Urothelium cell line (cell line): ENCODE measurements at places on chromosomes 7 and 10.

DNA sequence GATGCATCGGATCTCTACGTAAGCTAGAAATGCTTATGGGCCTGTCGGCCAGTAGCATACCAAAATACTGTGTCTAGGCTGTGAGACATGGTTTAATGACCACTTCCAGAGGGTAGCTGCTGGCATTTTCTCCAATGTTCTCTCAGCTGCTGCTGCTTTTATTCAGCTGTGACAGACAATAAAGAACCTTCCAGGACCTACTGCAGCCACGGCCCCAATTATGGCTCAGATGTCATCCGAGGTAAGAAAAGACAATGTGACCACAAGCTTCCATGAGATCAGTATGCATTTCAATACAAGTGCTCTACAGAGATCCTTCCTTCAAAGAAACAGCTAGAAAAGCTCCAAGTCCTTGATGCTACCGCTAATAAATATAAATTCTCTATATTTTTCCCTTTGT is 256.2 kb downstream of the SDHAF3 start:
- DNase-seq = no peak

GRCh38 chr7:79298145-79298760 is 155.2 kb downstream of the MAGI2 start:
- peak; percentile 51 for DNase-seq

GRCh38 chr7:47902013-47902412 is 46.3 kb downstream of the PKD1L1 start:
- no peak for DNase-seq

DNA sequence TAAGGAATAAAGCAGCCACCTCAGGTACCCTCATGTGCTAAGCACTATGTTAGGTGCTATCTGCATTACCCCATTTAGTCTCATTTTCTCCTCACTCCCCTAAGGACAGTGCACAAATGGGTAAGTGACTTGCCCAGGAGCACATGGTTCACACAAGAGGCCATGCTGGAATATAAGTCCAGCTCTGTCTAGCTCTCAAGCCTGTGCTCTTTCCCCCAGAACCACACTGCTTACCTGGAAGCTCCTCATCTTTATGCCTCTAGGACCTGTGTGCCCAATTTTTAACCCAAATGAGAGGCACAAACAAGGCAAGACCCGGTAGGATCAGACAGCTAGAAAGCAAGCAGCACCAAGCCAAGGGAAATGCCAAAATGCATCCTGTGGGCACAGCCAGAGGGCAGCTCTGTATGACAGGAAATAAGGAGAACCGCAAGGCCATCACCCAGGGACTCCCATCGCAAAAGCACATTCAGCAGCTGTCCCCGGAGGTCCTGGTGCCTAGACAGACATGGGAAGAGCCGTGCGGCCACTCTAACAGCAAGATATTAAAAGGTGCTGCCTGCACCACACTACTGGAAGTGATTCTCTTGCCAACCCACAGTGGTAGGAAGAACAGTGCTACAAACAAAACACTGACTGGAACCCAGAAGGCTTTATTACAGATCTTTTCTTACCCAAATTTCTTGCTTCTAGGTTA is 88.1 kb downstream of the GSAP start:
- no peak for DNase-seq

- peak; percentile 66 for DNase-seq
These were observed 79.5 kb downstream of the AOAH start for GRCh38 chr7:36644625-36645422.

GRCh38 chr7:32941181-32941580 is 16.1 kb upstream of the FKBP9 start:
- no peak for DNase-seq

DNA sequence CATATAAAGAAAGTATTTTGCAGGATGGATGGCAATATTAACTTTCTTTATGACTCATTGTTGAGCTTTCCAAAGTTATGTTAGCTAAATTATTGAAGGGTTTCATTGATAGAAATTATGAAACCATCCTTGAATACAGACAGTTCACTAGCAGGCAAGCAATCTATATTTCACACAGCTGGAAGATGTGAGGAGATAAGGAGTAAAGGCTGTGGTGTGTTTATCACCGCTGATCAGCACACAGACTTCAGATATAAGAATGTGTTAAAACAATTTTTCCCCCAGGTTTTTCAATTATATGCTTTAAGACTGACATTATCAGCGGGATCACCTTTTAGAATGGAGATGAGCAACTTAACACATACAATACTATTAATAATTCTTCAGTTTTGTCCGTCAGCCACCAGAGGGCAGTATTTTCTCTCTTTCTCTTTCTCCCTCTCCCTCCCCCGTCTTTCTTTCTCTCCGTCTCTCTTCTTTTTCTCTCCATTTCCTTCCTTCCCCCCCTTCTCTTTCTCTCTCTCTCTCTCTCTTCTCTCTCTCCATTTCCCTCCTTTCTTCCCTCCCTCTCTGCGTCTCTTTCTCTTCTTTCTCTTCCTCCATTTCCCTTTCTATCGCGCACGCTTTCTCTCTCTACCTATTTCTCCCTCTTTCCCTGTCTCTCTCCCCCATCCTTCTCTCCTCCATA is 62.9 kb upstream of the FAM171A1 start:
- peak; percentile 50 for DNase-seq

DNA sequence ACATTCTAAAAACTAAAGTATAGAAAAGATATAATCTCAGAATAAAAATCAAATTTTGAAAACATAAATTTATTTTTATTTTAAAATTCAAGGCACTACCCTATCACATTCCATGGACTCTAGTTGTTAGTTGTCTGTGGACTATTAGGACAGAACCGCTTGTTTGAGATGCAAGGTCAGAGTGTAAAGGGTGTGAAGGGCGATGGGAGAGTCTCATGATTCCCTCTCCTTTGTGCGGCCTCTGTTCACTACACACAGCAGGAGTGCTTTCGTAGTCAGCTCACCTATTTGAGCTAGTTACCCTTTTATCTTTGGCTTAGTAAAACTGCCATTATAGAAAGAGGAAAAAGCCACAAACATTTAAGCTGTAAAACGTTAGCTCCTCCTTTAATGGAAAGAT is 189.8 kb upstream of the TEX47 start:
- no peak for DNase-seq

- DNase-seq = no peak
These were observed 414 bp downstream of the HOXA2 start for GRCh38 chr7:27101957-27102580.

DNA sequence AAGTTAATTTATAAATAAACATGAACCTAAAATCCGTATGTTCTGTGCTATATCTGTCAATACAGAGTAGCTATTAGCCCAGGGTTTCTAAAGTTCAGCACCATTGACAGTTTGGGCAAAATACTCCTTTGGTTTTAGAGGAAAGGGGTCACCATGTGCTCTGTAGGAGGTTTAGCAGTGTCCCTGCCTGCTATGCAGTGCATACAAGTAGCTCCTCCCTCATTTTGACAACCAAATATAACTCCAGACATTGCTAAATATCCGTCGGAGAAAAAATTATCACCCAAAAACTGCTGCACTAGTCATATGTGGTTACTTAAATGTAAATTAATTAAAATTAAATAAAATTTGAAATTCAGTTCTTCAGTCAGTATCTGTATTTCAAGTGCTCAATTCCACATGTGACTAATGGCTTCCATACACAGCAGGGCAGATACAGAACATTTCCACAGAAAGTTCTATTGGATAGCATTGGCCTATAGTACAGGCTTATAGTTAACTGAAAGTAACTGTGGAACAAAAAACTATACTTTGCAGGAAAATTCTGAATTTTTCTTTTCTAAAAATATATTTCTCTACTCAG is 6.4 kb downstream of the UPF2 start:
- DNase-seq = no peak

- DNase-seq = no peak
These were observed 248.1 kb downstream of the ABCA13 start for GRCh38 chr7:48419401-48419800.

DNA sequence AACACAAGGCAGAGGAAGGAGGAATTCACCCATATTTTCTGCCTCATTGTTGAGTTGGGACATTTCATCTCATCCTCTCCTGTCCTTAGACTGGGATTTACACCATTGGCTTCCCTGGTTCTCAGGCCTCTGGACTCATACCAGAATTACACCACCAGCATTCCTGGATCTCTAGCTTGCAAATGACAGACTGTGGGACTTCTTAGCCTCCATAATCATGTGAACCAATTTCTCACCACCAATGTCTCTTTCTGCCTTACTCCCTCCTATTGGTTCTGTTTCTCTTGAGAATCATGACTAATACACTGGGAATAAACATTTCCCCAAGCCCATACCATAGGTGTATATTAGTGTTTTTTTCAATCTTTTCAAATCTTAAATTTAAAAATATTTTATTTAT is 2.9 kb upstream of the ZNF33A start:
- no peak for DNase-seq

DNA sequence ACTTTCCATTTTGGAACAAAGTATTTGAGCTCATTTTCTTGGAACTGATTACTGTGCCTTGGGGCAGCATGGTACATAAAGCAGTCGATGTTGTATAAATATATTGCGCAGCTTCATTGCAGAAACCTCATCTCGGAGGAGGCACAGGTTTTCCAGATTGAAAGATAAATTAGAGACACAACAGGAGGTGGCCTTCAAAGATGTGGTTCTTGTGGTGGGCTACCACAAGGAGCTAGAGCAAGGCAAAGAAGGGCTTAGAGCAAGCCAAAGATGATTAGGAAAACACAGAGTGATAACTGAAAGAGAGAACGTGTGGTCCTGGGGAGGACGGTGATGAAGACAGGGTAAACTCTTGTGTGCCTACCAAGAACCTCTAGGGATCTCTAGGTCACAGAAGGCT is 169.1 kb upstream of the TNS3 start:
- DNase-seq = no peak

DNA sequence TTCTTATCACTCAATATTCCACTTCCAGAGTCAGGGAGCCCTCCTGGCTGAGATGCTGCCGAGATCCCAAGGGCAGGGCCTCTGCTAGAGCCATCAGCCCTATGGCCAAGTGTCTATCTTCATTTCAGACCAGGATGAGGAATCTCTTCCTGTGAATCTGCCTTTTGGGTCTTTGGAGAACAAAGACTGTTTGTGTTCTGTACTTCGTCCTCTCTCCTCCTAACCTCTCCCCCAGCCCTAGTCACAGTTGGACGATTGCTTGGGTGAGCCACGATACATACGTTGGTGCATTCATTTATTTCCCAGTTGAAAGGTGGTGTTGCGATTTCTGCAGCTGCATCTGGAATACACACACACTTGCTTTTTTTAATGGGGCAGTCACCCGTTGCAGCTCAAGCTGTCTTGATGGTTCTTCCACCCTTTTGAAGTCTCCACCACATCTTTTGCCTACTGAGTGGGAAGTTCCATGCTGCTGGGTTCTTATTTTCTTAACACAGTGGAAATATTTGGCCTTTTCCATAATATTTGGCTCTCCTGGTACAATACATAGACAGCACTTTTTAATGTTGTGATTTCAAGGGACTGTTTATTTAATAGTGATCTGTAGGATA is 26.7 kb downstream of the SH3PXD2A start:
- DNase-seq = no peak

DNA sequence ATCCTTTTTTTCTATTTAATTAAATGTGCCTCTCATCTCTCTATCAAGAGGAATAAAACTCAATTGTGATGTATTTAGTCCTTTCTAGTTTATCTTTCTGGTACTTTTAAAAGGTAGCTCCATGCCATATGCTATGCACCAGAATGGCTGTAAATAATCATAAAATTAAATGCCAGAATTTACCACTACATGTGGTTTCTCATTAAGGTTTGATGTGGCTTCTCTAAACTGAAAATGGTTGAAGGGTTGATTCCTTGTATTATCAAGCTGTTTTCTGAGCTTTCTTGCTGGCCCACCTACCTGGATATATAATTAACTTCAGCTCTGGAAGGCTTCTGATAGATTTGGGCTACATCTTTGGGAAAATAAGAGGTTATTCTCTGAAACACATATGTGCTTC is 171.9 kb upstream of the RHOBTB1 start:
- no peak for DNase-seq

GRCh38 chr7:150967349-150967748 is 10.8 kb downstream of the KCNH2 start:
- no peak for DNase-seq

DNA sequence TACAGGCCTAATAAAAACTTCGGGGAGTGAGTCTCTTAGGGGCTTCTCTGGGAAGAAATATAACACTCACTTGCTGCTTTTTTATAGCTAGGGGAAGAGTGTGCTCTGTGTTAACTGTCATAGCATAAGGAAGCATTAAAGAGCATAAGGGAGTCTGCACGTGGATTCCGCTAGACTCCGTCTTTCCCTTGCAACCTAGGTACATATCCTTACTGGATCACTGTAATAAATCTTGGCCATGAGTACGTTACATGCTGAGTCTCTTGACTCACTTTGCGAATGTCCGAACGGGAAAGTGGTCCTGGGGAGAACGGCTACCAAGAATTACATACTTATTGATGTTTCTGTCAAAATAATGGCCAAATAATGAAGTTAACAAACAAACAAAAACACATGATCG is 999.1 kb upstream of the MBL2 start:
- no peak for DNase-seq

- no peak for DNase-seq
These were observed 99.6 kb upstream of the CCNY start for GRCh38 chr10:35236739-35237138.

DNA sequence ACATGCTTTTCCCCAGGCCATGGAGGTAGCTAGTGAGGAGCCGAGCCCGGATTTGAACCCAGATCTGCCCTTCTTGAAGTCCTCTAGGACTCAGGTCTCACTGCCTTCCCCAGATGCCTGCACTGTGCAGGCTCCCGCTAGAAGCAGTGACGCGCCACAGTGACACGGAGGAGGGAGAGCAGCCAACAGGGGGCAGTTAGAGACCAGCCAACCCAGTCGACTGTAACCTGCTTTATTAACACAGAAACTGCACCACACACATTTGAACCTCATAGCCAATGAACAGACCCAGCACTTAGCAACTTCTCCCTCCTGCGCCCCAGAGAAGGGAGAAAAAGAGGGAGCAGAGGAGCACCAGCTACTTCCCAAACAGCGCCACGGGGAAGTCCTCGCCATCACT is 27.4 kb downstream of the PILRA start:
- no peak for DNase-seq

GRCh38 chr7:131792311-131792710 is 235.9 kb upstream of the PODXL start:
- DNase-seq = no peak

DNA sequence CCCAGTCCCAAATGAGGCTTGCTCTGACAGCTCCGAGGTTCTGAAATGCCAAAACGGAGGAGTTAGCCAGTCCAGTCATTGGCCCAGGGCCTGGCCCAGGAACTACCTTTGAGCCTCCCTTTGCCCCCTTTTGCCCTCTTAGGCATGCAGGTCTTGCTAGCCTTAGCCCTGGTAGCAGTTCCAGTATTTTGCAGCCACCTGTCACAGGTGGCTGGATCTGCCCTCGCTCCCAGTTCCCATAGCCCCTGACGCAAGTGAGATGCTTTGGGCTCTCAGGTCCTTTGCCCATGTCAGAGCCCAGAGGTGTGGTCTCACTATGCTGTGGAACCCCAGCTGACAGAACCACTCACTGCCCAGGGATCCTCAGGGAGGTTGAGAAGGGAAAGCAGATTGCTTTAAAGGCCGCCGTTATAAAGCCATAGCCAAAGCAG is 42.0 kb downstream of the GPRIN2 start:
- no peak for DNase-seq

GRCh38 chr7:85222522-85222921 is 35.7 kb upstream of the SEMA3D start:
- DNase-seq = no peak
